ENCODE measurements at places on chromosomes 1 and 21.

DNA sequence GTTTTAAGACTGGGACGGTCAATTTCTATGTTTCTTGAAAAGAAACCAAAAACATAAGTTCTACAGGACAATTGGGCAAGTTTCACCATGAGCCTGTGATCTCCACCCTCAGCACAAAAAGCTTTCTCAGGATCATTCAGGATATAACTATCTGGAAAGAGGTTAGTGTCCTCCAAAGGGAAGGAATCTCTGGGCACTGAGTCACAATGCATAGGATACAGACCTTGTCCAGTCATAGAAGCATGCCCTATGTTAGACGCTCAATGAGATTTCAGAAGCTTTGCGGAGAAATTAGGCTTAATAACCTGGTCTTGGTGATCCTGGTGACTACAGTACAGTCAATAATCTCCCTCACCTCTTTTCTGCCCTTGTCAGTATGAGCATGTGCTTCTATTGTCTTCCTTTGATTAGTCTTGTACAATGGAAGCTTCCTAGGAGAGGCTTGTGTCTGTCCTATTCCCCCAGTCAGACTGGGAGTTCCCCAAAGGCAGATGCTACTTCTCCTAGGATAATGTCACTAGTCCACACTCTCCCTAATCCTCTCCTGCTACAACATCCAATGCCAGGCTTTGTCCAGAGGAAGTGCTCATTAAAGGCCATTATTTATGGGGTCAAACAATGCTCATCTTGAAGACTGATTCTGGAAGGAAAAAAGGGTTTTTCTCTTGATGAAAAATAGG is 97.4 kb downstream of the KCNH1 start:
- DNase-seq: no peak

GRCh38 chr1:111204983-111205713 is 4.7 kb upstream of the DENND2D start:
- no peak for DNase-seq

DNA sequence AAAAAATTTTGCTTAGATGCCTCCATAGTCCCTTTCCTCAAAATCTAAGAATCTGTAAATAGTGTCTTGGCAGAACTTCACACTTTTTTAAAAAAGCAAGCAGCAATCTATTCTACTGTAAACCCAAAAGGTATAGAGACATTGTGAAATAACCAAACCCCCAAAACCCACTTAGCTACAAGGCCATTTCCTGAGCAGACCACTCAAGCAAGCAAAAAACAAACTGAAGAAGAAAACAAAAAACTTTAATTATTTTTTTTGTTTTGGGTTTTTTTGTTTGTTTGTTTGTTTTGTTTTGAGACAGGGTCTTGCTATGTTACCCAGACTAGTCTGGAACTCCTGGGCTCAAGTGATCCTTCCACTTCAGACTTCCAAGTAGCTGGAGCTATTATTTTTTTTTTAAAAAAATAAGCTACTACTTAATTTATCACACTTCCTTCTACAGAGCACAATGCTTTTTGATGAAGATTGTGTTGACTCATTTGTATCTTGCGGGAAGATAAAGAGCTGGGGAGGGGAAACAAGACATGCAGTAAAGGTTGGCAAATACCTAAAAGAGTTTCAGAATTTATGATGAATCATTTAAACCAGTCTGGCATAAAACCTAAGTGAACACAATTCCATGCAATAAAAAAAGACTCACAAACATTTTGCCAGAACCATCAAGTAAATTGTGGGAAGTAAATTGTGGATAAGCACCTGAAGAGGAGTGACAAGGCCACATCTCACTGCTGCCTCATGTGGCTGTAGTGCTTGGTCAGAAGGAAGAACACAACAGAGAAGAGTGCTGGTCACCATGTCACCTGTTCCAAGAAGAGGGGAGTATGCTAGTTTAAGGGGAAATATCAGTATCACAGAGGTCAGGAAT is 2.7 kb upstream of the PTPN22 start:
- peak; percentile 69 for DNase-seq

- no peak for DNase-seq
Measured at GRCh38 chr1:118947790-118948189, 40.4 kb downstream of the TBX15 start.

GRCh38 chr1:109616391-109616790 is 3.0 kb downstream of the GNAT2 start:
- no peak for DNase-seq

DNA sequence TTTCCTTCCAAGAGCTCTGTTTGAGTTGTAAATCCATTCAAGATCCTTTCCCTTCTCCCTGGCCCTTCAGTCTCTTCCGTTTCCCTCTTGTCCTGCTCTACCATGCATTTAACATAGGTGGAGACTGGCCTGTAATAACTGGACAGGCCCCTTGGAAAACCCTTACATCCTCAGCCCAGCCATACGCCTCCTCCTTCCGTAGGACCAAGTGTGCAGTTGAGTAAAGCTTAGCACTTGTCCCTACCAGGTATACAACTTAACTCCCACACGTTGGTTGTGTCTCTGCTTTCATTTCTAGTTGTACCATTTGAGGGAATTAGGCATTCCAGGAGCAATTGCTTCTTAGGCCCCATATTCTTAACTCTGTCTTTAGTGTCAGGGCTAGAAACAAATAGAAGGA is 6.4 kb downstream of the MAN1C1 start:
- no peak for DNase-seq

DNA sequence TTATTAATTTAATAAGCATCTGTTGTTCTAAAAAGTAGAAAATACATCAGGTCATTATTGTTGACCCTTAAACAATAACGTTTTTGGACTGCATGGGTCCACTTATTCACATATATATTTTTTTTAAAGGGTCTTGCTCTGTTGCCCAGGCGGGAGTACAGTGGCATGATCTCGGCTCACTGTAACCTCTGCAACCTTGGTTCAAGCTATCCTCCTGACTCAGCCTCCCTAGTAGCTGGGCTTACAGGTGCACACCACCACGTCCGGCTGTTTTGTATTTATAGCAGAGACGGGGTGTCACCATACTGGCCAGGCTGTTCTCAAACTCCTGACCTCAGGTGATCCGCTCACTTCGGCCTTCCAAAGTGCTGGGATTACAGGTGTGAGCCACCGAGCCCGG is 53.0 kb downstream of the DAP3 start:
- DNase-seq: no peak

DNA sequence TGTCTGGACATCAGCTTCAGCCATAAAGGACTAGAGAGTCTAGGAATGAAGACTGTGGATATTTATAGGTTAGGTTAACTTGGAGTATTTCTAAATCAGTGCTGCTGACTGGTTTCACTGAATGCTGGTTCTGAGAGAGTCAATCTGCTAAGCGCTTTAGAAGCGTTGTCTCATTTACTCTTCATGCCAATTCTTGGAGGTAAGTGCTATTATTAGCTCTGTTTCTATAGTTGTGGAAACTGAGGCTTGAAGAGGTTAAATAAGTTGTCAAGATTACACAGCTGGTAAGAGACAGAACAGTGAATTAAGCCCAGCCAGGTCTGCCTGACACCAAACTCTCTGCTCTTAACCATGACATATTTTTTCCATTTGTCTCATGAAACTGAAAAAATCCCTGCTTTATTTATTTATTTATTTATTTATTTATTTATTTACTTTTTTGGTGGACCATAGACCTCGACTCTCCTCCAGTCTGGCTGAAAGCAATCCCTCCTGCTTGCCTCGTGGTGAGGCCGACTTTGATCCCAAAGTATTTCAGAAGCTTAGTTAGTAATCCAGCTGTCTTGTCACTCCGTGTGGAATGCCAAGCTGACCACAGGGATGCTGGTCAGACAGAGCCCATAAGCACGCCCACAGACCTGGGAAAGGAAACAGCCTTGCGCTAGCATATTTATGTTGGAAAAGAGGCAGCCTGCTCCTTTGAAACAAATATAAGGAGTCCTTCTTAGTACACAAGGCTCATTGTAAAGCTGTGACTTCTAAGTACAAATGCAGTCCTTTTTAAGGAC is 16.9 kb downstream of the NTMT2 start:
- DNase-seq: no peak

DNA sequence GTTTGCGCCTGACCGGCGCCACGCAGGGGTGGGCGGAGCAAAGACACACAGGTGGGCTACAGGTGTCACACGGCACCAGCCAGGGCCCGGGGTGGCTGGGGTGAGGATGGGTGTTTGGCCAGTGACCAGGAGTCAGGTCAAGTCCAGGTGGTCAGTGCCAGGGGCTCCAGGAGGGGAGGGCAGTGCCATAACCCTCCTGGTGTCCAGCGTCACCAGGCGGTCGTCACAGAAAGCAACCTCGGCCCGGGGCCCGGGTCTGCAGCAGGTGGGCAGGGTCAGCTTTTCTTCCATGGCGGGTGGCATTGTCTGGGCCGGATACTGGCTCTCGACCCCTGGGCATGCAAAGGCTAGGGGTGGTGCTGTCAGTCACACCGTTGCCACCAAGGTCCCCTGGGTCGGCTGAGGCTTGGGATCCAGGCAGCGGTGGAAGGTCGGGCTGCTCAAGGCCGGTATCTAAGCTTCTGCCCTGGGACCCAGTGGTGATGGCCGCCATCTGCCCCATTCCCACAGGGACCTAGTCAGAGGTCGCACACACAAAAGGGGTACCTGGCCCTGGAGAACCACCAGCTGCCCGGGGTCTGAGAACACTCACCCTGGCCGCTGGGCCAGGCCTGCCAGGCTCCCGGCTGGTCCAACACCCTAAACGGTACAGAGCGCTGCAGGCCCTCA is 1.8 kb downstream of the FNDC10 start:
- DNase-seq: no peak

GRCh38 chr1:30855686-30856259 is 52.8 kb downstream of the SDC3 start:
- DNase-seq: no peak

GRCh38 chr1:39214714-39214997 is 10.2 kb downstream of the MACF1 start:
- no peak for DNase-seq

GRCh38 chr1:207397525-207397926 is 56.6 kb upstream of the CR2 start:
- DNase-seq: no peak

GRCh38 chr1:1432274-1432950 is 3.1 kb upstream of the VWA1 start:
- no peak for DNase-seq

GRCh38 chr1:116793357-116793935 is 39.2 kb downstream of the CD2 start:
- DNase-seq: no peak

GRCh38 chr1:37514350-37515184 is at the start of gene MEAF6:
TSS of gene MEAF6 (minus strand) at chr1:37514766. CDS start at chr1:37514746, 20 bp downstream.
- peak; percentile 81 for DNase-seq

- no peak for DNase-seq
Measured at GRCh38 chr1:159054427-159054826, 22.1 kb downstream of the AIM2 start.

GRCh38 chr1:226983992-226984364 is 43.9 kb downstream of the COQ8A start:
- no peak for DNase-seq

- DNase-seq: peak; percentile 67
Measured at GRCh38 chr1:150561974-150562445, 12.8 kb downstream of the ADAMTSL4 start.

DNA sequence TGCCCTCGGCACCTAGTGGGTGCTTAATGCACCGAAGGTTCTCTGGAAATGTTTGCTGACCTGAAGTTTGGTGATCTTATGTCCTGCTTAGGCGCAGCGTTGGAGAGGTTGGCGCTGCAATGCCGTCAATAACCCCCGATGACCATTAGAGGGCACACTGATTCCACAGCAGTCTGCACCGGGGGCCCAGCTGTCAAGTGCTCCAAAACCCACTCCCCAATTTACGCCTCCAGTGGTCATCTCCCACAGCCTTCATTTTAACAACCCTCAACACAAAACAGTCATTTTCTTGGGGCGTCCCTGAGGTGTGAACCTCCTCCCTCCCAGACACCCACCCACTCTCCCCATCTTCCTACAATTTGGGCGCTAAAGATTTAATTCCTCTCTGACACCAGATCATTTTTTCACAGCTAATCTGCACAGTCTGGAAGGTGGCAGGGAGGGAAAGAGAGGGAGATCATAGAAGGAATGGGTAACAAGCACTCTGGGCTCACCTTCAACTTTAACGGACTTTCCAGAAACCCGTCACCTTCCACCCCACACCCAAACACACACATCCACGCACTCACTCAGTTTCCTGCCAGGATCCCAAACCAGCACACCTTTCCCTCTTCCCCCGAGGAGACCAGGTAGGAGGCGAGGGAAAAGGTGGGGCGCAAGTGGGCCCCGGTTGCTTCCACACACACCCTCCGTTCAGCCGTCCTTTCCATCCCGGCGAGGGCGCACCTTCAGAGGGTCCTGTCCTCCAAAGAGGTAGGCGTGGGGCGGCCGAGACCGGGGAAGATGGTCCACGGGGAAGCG is 570 bp upstream of the NPR1 start:
- peak; percentile 28 for DNase-seq

DNA sequence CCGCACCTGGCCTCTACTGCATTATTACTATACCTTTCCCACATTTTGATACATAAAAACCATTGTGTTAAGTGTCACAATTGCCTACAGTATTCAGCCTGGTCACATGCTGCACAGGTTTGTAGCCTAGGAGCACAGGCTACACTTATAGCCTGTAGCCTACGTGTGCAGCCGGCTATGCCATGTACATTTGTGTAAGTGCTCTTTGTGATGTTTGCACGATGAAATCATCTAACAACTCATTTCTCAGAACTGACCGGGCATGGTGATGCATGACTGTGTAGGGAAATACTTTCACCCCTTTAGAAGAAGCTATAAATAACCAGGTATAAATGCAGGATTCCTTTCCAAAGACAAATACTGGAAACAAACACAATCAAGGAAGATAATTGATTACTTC is 12.1 kb downstream of the ERG start:
- no peak for DNase-seq

DNA sequence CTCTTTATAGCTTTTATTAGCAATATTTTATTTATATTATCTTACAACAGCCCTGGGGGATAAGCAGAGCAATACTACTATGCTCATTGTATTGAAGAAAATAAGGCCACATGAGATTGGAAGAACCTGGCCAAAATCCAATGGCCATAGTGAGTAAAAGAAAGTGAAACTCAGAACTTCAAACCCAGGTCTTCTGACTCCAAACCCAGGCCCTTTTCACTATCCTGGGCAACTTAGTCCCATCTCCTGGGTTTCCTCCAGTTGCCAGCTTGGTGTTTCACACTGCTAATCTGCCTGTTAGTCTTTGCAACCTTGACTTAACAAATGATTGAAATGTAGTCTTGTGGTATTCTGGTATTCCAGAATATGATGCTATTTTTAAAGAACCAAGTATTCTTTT is 22.4 kb upstream of the EXO1 start:
- no peak for DNase-seq

DNA sequence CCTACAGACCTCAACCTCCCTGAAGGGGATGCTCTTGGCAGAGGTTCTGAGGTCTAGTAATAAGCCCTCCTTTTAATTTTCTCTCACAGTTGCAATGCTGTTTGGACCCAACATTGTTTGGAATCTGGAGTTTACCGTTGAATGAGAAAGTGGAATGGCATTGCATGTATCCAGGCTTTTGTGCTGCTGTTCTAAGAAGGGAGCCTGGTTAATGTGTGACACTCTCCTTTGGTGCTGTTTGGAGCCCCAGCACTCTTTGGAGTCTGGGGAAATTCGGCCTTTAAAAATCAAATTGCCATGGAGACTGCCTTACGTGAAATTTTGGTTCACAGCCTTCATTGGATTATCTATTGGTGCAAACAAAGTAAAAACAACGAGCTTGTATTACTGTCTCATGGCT is 23.7 kb upstream of the TMEM61 start:
- DNase-seq: no peak

- DNase-seq: no peak
Measured at GRCh38 chr1:199033661-199034060, 394.8 kb downstream of the PTPRC start.

- no peak for DNase-seq
Measured at GRCh38 chr1:2535455-2535854, 5.4 kb upstream of the HES5 start.
